ENCODE measurements at places on chromosomes 7 and 10. TPM values are rescaled to one million over a fixed set of nuclear protein-coding genes. Genes with fewer than 3 reads are reported as not detected.

- no peak overlapping the region for H3K27ac ChIP-seq
- H3K4me3 ChIP-seq, result no peak overlapping the region
- no peaks in the 10 kb centered on the region for H3K4me1 ChIP-seq
- no peaks in the 10 kb centered on the region for H3K27me3 ChIP-seq
Measured at GRCh38 chr10:86461963-86462804, 59.4 kb downstream of the WAPL start.

DNA sequence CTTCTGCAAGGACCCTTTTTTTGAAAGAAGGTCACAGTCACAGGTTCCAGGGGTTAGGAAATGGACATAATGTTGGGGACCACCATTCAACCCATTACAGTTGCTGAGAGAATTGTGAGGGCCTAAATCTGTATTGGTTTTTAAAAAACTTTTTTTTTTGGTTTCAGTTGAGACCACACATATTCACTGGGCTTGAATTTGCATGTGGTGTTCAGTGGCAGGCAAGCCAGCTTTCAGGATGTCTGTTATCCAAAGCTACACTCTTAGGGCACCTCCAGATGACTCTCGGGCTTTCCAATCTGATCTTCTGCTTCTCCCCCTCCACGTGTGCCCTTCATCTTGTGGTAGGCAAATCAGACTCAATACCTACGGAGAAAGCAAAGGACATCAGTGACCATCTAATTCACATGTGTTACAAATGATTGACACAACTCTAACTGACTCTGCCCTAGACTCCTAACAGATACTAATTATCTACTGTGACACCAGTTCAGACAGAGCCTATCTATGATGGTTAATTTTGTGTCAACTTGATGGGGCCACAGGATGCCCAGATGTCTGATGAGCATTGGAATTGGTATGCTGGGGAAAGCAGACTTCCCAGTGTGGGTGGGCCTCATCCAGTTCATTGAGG lies 93.3 kb upstream of the ELMO1 start:
- H3K36me3 ChIP-seq, result no peaks in the 10 kb centered on the region
- DNase-seq, result no peak
- no peak overlapping the region for H3K27ac ChIP-seq
- H3K4me1 ChIP-seq, result no peaks in the 10 kb centered on the region

GRCh38 chr10:70494536-70494935 lies 16.0 kb downstream of the PALD1 start:
- peaks cover 12% of the 10 kb centered on the region for H3K4me1 ChIP-seq
- no peak overlapping the region for H3K27ac ChIP-seq
- no peaks in the 10 kb centered on the region for H3K36me3 ChIP-seq
- H3K27me3 ChIP-seq, result no peaks in the 10 kb centered on the region

- DNase-seq, result no peak
- no peaks in the 10 kb centered on the region for H3K36me3 ChIP-seq
- H3K27me3 ChIP-seq, result no peaks in the 10 kb centered on the region
- H3K4me3 ChIP-seq, result no peak overlapping the region
Measured at GRCh38 chr10:90413196-90413595, 444.6 kb downstream of the HTR7 start.

The LIPK gene
- total RNA-seq, result not detected

The GPAM gene
- 16.9 TPM for total RNA-seq

The RSU1 gene
- 71.7 TPM for total RNA-seq

DNA sequence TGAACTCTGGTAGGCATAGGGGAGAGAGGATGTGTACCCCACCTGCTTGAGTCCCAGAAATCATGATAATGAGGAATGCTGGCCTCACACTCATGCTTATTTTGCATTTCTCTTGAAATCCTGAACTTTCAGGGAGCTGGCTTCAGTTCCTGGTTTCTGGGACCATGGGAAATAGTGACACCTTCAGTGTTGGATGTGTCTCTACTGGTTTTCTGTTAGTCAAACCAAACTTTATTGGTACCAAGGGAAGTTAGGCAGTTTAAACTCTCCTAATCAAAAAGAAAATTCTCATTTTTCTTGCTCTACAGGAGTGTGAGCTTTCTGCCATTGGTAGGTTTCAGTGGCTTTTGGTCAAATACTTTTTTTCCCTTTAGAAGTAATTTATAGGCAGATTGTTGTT lies 11.8 kb upstream of the PCGF5 start:
- no peak overlapping the region for H3K27ac ChIP-seq
- H3K27me3 ChIP-seq, result no peaks in the 10 kb centered on the region
- H3K36me3 ChIP-seq, result no peaks in the 10 kb centered on the region
- no peak overlapping the region for H3K4me3 ChIP-seq

The CFAP70 gene
- total RNA-seq, result 1.6 TPM

DNA sequence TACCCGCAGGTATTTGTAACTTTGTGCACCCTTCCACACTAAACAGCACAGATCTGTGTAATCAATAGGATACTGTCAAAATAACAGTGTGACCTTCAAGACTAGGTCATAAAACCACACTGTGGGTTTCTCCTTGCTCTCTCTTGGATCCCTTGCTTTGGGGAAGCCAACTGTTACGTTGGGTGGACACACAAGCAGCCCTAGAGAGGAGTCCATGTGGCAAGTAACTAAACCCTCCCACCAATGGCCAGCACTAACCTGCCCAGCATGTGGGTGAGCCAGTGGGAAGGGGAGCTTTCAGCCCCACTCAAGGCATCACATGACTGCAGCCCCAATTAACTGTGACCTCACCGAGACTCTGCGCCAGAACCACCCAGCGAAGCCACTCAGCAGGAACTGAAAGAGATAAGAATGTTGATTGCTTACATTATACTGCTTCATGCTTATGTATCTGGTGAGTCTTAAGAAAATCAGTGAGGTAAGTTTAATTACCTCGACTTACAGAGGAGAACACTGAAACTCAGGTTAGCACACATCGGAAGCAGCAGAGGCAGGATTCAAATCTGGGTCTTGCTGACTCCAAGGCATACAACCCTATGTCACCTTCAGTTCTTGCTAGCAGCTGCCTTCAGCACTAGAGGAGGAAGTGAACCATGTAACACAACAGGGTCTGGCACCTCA lies 9.4 kb upstream of the ZC3HAV1 start:
- H3K27ac ChIP-seq, result no peak overlapping the region
- H3K36me3 ChIP-seq, result no peaks in the 10 kb centered on the region
- H3K27me3 ChIP-seq, result no peaks in the 10 kb centered on the region
- H3K4me1 ChIP-seq, result no peaks in the 10 kb centered on the region

GRCh38 chr10:79262959-79263746 lies 84.1 kb upstream of the PPIF start:
- no peak overlapping the region for H3K4me3 ChIP-seq
- no peak overlapping the region for H3K27ac ChIP-seq
- peaks cover 9% of the 10 kb centered on the region for H3K36me3 ChIP-seq
- no peaks in the 10 kb centered on the region for H3K27me3 ChIP-seq
- DNase-seq, result no peak

The CNNM1 gene
- 0.11 TPM for total RNA-seq

DNA sequence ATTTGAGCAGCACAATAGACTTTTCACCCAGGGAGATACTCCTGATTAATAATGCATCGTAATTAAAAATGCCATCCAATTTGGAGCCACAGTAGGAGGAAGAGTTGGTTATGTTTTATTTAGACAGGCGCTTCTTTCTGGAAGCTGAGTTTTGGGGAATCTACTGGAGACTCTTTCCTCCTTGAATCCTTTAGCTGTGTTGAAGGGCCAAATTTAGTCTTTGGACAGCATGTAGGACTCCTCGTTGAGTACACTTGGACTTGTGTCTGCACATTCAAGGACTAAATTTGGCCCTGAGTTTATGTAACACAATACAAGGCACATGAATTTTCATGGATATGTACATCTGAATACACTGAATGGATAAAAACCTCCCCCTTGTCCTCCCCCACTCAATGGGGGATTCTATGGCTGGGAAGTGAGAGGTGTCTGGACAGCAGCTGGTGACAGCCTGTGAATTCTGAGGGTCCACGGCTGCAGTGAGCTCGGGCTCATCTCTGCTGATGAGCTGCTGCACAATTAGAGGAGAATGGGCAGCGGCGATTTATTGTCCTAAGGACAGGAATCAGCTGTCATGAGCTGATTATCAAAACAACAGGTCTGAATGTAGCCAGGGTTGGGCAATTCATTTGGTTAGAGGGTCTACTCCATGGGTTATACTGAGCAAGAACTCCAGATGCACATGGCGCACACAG lies 95.2 kb downstream of the PRTFDC1 start:
- H3K27ac ChIP-seq, result no peak overlapping the region
- H3K36me3 ChIP-seq, result no peaks in the 10 kb centered on the region
- H3K4me1 ChIP-seq, result peaks cover 5% of the 10 kb centered on the region
- DNase-seq, result no peak

- H3K27ac ChIP-seq, result peak overlapping the region; percentile 88
- H3K27me3 ChIP-seq, result no peaks in the 10 kb centered on the region
- DNase-seq, result no peak
- peaks cover 56% of the 10 kb centered on the region for H3K4me1 ChIP-seq
- H3K36me3 ChIP-seq, result no peaks in the 10 kb centered on the region
- H3K4me3 ChIP-seq, result no peak overlapping the region
Measured at GRCh38 chr10:43863859-43864591, 215.3 kb upstream of the ZNF32 start.

GRCh38 chr7:98500764-98501163 lies 99.9 kb upstream of the BAIAP2L1 start:
- DNase-seq, result no peak
- H3K4me1 ChIP-seq, result no peaks in the 10 kb centered on the region
- H3K36me3 ChIP-seq, result no peaks in the 10 kb centered on the region
- H3K27ac ChIP-seq, result no peak overlapping the region
- no peak overlapping the region for H3K4me3 ChIP-seq
